ENCODE measurements at places on chromosomes 1 and 21. TPM values are rescaled to one million over a fixed set of nuclear protein-coding genes. Genes with fewer than 3 reads are reported as not detected.

DNA sequence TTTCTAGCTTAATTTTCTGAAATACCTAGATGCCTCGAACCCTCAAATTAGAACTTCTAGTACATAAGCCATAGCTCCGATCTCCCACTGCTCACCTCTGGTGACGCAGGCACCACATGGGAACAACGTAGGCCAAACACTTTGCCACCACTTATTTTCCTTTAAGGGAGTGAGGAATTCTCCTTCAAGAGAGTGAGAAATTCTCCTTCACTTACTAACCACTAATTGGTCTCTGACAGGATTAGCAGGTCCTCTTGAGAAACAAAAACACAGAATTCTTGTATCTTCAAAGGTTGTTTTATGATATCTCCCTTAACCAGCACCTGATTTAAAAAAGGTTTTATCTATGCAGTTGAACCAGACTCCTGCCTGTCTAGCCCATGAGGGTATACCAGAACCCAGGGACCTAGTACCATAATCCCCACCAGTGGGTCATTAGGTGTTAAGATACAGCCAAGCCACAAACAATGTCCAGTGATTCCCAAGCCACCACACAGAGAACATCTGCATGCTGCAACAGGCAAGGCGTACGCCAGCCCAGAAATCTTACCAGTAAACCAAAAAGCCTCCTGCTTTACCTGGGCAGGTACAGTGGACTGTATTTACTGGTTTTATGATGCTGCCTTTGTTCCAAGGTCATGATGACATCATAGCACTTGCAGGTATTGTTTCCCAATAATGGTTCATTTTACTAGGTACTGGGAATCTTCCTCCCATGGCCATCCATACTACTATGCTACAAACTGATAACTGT is 20.3 kb upstream of the CXADR start:
- no peak for DNase-seq

- DNase-seq, result no peak
These were observed 4.0 kb downstream of the PHC2 start for GRCh38 chr1:33426916-33427315.

GRCh38 chr1:50517488-50517887 is 94.2 kb upstream of the DMRTA2 start:
- DNase-seq, result no peak

GRCh38 chr1:81873946-81874345 is 73.2 kb downstream of the ADGRL2 start:
- DNase-seq, result no peak

DNA sequence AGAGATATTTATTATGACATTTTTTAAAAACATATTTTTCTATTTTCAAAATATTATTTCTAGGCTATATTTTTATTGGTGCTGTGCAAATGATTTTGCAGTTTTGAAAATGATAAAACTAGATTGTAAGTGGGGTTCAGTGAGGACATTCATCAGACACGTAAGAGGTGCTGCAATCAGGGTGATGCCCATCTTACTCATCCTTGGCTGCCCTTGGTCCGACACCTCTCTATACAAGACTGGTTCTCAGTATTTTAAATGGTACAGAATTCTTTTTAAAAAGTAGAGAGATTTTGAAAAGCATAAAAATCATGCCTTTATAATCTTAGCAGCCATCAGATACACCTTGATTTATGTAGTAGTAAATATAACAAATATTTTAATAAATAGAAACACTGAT is 24.0 kb downstream of the HENMT1 start:
- no peak for DNase-seq

- DNase-seq, result no peak
These were observed 748 bp upstream of the FAM78B start for GRCh38 chr1:166167572-166167925.

- DNase-seq, result no peak
These were observed 13.3 kb upstream of the BRWD1 start for GRCh38 chr21:39326607-39327307.

The RBP7 gene
- total RNA-seq, result not detected

DNA sequence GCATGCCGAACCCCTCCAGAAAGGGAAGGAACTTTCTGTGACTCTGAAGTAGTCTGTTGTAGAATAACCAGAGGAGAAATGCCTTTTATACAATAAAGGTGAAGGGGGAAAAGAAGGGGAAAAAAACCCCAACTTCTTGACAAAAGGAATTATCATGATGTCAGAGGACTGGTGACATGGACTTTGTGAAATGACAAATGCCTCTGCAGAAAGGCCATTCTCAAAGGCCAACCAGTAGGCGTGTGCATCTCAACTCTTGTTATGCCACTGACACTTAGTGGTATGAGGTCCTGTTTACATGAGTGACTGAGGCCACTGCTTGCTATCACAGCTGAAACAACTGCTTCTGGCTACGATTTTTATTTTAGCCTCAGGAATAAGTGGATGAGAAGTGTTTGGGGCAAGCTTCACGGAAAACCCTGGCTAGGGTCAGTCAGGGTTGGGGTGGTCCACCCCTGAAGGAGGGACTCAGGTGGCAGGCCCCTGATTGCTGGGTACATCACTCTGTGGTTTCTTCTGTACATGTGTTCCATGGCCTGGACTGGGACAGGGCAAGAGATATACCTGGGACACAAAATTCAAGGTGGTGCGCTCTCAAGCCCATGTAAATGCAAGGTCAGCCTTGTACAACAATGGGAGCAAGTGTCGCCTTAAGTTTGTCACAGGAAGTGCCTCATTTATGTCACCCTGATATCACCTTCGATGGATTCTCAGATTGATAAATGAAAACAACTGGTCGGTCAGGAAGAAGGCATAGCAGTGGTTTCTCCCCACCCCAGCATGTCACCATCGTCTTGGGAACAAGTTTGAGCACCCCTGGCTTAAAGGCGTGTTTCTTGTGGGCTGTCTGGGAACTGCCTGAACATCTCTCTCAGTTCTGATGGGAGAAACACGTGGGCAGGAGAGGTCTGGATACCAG is 12.4 kb downstream of the RUNX1 start:
- DNase-seq, result peak; percentile 54

GRCh38 chr1:235425357-235425756 is 58.1 kb downstream of the TBCE start:
- no peak for DNase-seq
